Hematopoietic multipotent progenitor cell treated with erythropoietin and hydrocortisone succinate and interleukin-3 and kit ligand, for 8 days (in vitro differentiated cells): ENCODE measurements at places on chromosomes 6 and 20.

GRCh38 chr6:126548300-126548699 is 208.4 kb downstream of the CENPW start:
- no peak for DNase-seq

- peak; percentile 95 for DNase-seq
Observed at GRCh38 chr6:28940858-28941683, 17.3 kb upstream of the TRIM27 start.

GRCh38 chr6:53627391-53628218 is 38.0 kb downstream of the KLHL31 start:
- DNase-seq, result no peak

- DNase-seq, result peak; percentile 64
Observed at GRCh38 chr20:63980317-63980805, 571 bp upstream of the PRPF6 start.

- DNase-seq, result no peak
Observed at GRCh38 chr6:20223141-20223540, 10.9 kb upstream of the MBOAT1 start.

GRCh38 chr6:49453221-49453620 is 9.8 kb downstream of the MMUT start:
- DNase-seq, result no peak

- no peak for DNase-seq
Observed at GRCh38 chr20:56788041-56788670, 159.1 kb downstream of the TFAP2C start.

- DNase-seq, result peak; percentile 64
Observed at GRCh38 chr6:13427801-13428582, 59.4 kb downstream of the GFOD1 start.

- DNase-seq, result no peak
Observed at GRCh38 chr20:46840054-46840729, 54.5 kb upstream of the EYA2 start.

DNA sequence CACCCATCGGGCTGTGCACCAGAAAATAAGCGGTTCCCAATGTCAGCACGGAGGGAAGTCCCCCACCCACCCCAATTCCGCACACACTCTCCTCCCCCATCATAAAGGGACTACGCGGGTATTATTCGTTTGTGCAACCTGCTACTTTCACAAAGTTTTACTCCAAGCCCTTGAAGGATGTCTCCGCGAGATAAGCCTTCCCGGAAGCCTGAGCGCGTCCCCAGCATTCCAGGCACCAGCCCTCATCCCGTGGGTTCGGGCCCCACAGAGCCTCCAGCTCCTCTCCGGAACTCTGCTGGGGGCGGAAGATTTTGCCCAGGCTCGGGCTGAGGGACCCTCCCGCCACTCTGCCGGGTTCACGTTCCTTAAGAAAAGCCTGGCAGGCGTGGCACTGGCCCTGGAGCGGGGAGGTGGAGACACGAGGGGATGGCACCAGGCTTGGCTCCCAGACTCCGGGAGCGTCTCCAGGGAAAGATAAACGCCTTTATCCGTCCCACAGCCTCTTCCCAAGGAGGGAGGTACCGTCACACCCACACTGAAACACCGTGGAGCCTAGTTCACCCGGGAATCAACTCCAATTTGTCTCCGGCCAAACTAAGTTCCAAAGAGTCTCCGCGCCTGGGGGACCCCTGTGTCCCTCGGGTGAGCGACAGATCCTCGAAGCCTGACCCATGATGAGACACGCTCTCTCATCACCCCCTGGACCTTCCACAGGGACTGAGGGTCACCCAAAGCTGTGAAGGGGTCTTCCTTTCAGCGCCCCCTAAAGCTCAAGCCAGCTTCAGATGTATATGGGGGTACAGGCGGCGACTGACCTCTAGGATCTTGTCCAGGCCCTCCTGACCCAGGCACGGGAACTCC is 934 bp downstream of the KCNK5 start:
- DNase-seq, result no peak

GRCh38 chr6:113432521-113433334 is 424.4 kb upstream of the MARCKS start:
- DNase-seq, result no peak

- DNase-seq, result no peak
Observed at GRCh38 chr20:1933465-1933870, 38.3 kb downstream of the SIRPA start.

DNA sequence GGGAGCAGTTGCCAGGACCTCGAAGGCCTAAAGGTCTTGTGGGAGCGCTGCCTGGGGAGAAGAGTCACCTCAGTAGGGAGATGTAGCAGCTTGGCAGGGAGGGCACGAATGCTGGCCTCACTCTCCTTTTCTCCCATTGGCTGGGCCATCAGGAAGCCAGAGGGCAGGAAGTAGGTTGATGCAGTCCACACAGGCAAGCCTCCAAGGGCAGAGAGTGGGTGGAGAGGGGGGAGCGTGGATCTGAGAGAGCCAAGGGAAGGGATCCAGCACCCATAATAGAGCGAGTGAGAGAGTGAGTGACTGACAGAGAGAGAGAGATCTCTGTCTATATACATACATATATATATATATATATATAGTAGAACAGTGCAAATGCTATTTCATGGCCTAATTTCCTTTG is 215.3 kb upstream of the LRFN2 start:
- DNase-seq, result no peak

GRCh38 chr6:158322724-158323560 is 10.7 kb downstream of the TULP4 start:
- DNase-seq, result peak; percentile 82

GRCh38 chr20:35359335-35359950 is 52.3 kb downstream of the UQCC1 start:
- no peak for DNase-seq

DNA sequence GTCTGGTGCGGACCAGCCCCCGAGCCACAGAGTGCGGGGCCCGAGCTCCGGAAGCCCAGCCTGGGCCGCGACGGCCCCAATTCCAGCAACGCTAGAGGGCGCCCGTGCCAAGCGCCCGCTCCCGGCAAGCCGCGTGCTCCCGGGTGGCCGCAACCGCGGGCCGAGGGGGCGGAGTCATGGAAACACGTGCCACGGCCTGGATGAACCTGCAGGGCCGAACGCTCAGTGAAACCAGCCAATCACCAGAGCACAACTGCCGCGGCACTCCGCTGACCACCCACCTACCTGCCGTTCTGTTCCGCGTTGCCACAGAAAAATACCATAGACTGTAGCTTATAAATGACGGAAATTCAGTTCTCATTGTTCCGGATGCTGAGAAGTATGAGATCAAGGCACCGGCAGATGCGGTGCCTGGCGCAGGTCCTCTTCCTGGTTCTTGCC is 85.7 kb upstream of the FOXC1 start:
- DNase-seq, result peak; percentile 59

GRCh38 chr6:15708231-15708630 is 45.4 kb upstream of the DTNBP1 start:
- DNase-seq, result no peak

GRCh38 chr6:50840811-50841192 is 22.1 kb downstream of the TFAP2B start:
- no peak for DNase-seq
